ENCODE measurements at places on chromosomes 1 and 21. TPM values are rescaled to one million over a fixed set of nuclear protein-coding genes. Genes with fewer than 3 reads are reported as not detected.

Gene TMEM53
- total RNA-seq: 4.6 TPM

Gene LMX1A
- total RNA-seq: not detected

Gene METTL25B
- total RNA-seq: 4.9 TPM

Gene ELAVL4
- not detected for total RNA-seq

Gene RGS1
- total RNA-seq: not detected

Gene SMCP
- not detected for total RNA-seq

Gene OR2T35
- not detected for total RNA-seq

Gene MKNK1
- 32.3 TPM for total RNA-seq

Gene RBM11
- total RNA-seq: not detected

Gene SPRR2G
- not detected for total RNA-seq

Gene G0S2
- not detected for total RNA-seq

Gene SNX7
- total RNA-seq: 72.5 TPM

Gene LRRC8D
- total RNA-seq: 9.8 TPM

Gene BRINP2
- total RNA-seq: not detected

Gene SLAMF9
- total RNA-seq: not detected

Gene KCNT2
- 1.2 TPM for total RNA-seq

Gene HSD3B2
- not detected for total RNA-seq

Gene LRRC3
- total RNA-seq: 0.50 TPM

Gene GIPC2
- 0.07 TPM for total RNA-seq

Gene FLAD1
- 63.5 TPM for total RNA-seq

Gene C1QC
- not detected for total RNA-seq

Gene RGS13
- not detected for total RNA-seq

Gene CFH
- 2.5 TPM for total RNA-seq

Gene DCST1
- not detected for total RNA-seq

Gene RGSL1
- not detected for total RNA-seq

Gene PTGFR
- 11.0 TPM for total RNA-seq

Gene EPS8L3
- total RNA-seq: not detected

Gene CYP4B1
- total RNA-seq: not detected

Gene C8A
- not detected for total RNA-seq

Gene FAM177B
- not detected for total RNA-seq

Gene CLCA4
- not detected for total RNA-seq

Gene ANKRD34A
- total RNA-seq: 2.5 TPM

Gene C1orf141
- total RNA-seq: not detected

Gene LRRC39
- total RNA-seq: not detected

Measured in A172 (cell line).